ENCODE measurements at places on chromosomes 13 and 19. TPM values are rescaled to one million over a fixed set of nuclear protein-coding genes. Genes with fewer than 3 reads are reported as not detected.

The LYPD5 gene
- total RNA-seq, result 0.87 TPM

- H3K27ac ChIP-seq, result no peak overlapping the region
- DNase-seq, result no peak
- no peaks in the 10 kb centered on the region for H3K36me3 ChIP-seq
- H3K27me3 ChIP-seq, result no peaks in the 10 kb centered on the region
These were observed 691.9 kb downstream of the UQCRFS1 start for GRCh38 chr19:28520998-28521568.

The THAP8 gene
- 5.5 TPM for total RNA-seq

The SPTBN4 gene
- 0.44 TPM for total RNA-seq

DNA sequence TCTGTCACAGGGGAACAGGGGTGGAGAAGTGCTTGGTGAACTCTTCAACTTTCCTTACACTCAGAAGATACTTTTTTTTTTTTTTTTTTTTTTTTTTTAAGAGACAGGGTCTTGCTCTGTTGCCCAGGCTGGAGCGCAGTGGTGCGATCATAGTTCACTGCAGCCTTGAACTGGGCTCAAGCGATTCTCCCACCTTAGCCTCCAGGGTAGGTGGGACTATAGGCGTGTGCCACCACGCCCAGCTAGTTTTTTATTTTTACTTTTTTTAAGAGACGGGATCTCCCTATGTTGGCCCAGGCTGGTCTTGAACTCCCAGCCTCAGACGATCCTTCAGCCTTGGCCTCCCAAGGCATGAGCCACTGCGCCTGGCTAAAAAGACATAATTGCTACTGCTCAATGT, 11.5 kb downstream of the CEBPG start:
- no peaks in the 10 kb centered on the region for H3K27me3 ChIP-seq
- no peak overlapping the region for H3K4me3 ChIP-seq
- peaks cover 5% of the 10 kb centered on the region for H3K36me3 ChIP-seq

DNA sequence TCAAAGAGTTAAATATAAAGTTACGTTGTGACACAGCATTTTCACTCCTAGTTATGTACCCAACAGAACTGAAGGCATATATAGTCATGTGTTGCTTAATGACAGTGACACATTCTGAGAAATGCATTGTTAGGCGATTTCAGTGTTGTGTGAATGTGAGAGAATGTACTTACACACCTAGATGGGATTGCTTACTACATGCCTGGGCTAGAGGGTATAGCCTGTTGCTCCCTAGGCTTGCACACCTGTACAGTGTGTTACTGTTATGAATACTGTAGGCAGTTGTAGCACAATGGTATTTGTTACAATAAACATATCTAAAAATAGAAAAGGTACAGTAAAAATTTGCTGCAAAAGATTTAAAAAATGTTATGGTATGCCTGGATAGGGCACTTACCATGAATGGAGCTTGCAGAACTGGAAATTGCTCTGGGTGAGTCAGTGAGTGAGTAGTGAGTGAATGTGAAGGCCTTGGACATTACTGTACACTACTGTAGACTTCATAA, 89.2 kb downstream of the DHRS12 start:
- no peak overlapping the region for H3K4me3 ChIP-seq
- H3K27me3 ChIP-seq, result no peaks in the 10 kb centered on the region
- H3K27ac ChIP-seq, result no peak overlapping the region
- no peaks in the 10 kb centered on the region for H3K4me1 ChIP-seq
- no peaks in the 10 kb centered on the region for H3K36me3 ChIP-seq

DNA sequence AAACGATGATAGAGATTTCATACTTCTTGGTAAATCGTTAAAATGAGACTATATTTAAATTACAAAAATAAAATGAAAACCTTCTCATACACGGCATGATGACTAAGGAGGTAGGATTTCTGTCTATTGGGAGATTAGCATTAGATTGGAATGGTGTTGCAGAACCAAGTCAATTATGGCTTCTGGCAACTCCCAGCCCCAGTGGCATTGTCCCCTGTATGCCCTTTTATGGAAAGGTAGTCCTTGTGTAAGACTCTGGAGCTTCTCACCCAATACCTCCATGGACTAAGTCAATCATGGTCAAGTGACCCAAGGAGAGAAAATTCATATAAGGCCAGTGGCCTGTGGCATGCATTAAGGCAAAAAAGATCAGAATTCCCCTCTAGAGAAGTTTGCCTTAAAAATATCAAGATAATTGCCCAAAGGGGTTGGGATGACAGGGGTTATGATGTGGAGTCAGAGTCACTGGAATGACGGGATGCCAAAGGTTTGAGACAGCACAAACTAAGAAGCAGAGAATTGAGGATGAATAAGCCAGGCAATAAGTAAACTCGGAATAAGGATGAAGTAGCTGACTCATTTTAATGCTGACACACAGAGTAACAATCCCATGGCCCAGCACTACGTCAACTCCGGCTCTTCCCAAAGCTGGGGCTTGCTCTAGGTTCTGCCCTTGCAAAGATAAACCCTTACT, 57.8 kb upstream of the POSTN start:
- DNase-seq, result no peak
- H3K27me3 ChIP-seq, result no peaks in the 10 kb centered on the region
- no peaks in the 10 kb centered on the region for H3K4me1 ChIP-seq
- H3K27ac ChIP-seq, result no peak overlapping the region

- no peak overlapping the region for H3K27ac ChIP-seq
- no peaks in the 10 kb centered on the region for H3K4me1 ChIP-seq
- no peaks in the 10 kb centered on the region for H3K36me3 ChIP-seq
- no peaks in the 10 kb centered on the region for H3K27me3 ChIP-seq
These were observed 7.8 kb downstream of the ZSWIM4 start for GRCh38 chr19:13803038-13803437.

DNA sequence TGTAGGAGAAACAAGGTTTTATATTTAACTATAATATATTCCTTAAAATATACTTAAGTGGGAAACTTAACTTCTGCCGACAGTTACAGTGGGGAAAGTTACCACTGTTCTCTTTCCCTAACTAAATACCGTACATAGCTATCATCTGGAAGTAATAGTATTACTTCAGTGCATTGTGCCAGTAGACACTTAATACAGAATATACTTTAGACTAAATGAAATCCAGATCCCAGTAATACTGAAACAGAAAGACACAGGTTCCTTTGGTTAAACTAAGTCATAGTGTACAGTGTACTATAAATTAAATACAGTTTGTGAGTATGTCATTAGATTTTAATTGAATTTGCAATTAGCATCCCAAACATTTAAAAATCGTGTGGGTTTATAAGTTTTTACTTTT, 107.5 kb downstream of the PCCA start:
- H3K27me3 ChIP-seq, result no peaks in the 10 kb centered on the region
- DNase-seq, result no peak
- H3K36me3 ChIP-seq, result no peaks in the 10 kb centered on the region
- no peak overlapping the region for H3K27ac ChIP-seq
- H3K4me3 ChIP-seq, result no peak overlapping the region

DNA sequence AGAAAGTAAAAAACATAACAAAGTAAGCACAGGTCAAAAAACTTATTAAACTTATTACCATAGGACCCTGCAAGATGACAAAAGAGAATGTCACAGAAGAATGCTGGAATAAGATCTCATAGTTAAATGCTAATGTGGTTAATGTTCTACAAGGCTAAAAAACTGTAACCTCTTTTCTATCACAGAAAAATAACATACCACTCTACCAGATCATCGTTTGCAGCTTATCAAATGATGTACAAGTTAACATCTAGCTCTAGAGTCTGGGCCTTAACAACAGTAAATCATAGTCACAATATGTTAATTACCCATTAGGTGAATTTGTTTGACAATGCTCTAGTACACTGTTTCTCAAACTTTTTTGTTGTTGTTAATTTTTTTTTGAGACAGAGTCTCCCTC, 53.0 kb downstream of the NUFIP1 start:
- no peaks in the 10 kb centered on the region for H3K36me3 ChIP-seq
- no peaks in the 10 kb centered on the region for H3K27me3 ChIP-seq
- no peak overlapping the region for H3K4me3 ChIP-seq
- H3K4me1 ChIP-seq, result no peaks in the 10 kb centered on the region

DNA sequence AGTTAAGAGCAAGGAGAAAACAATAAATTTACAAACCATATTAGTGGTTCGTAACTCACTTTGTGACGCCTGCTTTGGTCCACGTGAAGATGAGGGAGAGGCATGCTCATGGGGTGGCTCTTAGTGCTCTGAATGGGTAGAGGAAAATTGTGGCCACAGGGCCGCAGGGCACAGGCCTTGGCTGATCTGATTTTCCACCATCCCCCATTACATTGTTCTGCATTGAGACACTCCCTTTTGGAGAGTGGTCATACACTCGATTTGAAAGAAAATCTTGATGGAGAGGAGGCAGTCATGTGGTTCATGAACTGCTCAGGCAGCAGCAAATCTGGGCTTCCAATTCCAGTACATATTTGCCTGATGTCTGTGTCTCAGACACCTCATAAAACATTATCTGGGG, 815.2 kb downstream of the UQCRFS1 start:
- H3K27ac ChIP-seq, result no peak overlapping the region
- DNase-seq, result no peak
- no peak overlapping the region for H3K4me3 ChIP-seq
- H3K4me1 ChIP-seq, result no peaks in the 10 kb centered on the region

The C13orf46 gene
- 0.60 TPM for total RNA-seq

- no peak overlapping the region for H3K4me3 ChIP-seq
- H3K4me1 ChIP-seq, result no peaks in the 10 kb centered on the region
- H3K27me3 ChIP-seq, result no peaks in the 10 kb centered on the region
- no peak overlapping the region for H3K27ac ChIP-seq
- H3K36me3 ChIP-seq, result no peaks in the 10 kb centered on the region
- DNase-seq, result no peak
These were observed 6.7 kb downstream of the POU2F2 start for GRCh38 chr19:42125536-42125935.

GRCh38 chr13:97205982-97206381, 16.2 kb upstream of the MBNL2 start:
- H3K4me1 ChIP-seq, result no peaks in the 10 kb centered on the region
- H3K27me3 ChIP-seq, result no peaks in the 10 kb centered on the region
- H3K36me3 ChIP-seq, result no peaks in the 10 kb centered on the region
- no peak overlapping the region for H3K27ac ChIP-seq
- no peak overlapping the region for H3K4me3 ChIP-seq

The ABHD17A gene
- total RNA-seq, result 49.5 TPM

- H3K27ac ChIP-seq, result no peak overlapping the region
- no peak for DNase-seq
- no peaks in the 10 kb centered on the region for H3K4me1 ChIP-seq
- H3K27me3 ChIP-seq, result no peaks in the 10 kb centered on the region
- H3K4me3 ChIP-seq, result no peak overlapping the region
These were observed 135.6 kb upstream of the TSC22D1 start for GRCh38 chr13:44711706-44712105.

DNA sequence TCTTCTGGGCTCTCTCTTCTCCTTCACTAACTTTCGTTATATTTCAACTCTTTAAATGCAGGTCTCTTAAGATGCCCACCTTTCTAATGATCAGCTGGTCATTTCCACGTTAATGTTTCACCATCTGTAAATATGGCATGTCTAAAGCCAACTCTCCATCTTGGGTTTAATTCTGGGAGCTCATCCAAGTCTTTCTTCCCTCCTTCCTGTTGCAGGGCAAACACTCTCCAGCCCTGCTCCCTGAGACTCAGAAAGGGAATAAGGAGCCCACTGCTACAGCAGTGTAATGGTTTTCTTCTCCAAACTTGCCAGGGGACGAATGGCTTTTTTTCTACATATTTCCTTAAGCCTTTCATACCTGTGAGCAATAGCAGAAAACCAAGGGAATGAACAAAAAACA, 73.3 kb upstream of the SOX1 start:
- DNase-seq, result no peak
- H3K27me3 ChIP-seq, result no peaks in the 10 kb centered on the region
- no peaks in the 10 kb centered on the region for H3K36me3 ChIP-seq
- no peak overlapping the region for H3K4me3 ChIP-seq
- no peak overlapping the region for H3K27ac ChIP-seq

- DNase-seq, result peak; percentile 54
- peak overlapping the region; percentile 31 for H3K4me3 ChIP-seq
These were observed 3.6 kb upstream of the A1BG start for GRCh38 chr19:58356766-58357480.

- H3K27ac ChIP-seq, result no peak overlapping the region
- no peaks in the 10 kb centered on the region for H3K36me3 ChIP-seq
- H3K4me3 ChIP-seq, result no peak overlapping the region
- no peak for DNase-seq
These were observed 30.0 kb upstream of the ATP12A start for GRCh38 chr13:24650161-24650560.

The ZNF177 gene
- 0.61 TPM for total RNA-seq

The HS6ST3 gene
- not detected for total RNA-seq

The CEP89 gene
- total RNA-seq, result 4.6 TPM

- H3K27ac ChIP-seq, result no peak overlapping the region
- DNase-seq, result no peak
- no peaks in the 10 kb centered on the region for H3K36me3 ChIP-seq
These were observed 1339.4 kb downstream of the EFNB2 start for GRCh38 chr13:105196052-105196451.

- H3K27ac ChIP-seq, result no peak overlapping the region
- H3K4me1 ChIP-seq, result no peaks in the 10 kb centered on the region
- H3K27me3 ChIP-seq, result no peaks in the 10 kb centered on the region
- no peak overlapping the region for H3K4me3 ChIP-seq
- H3K36me3 ChIP-seq, result no peaks in the 10 kb centered on the region
- no peak for DNase-seq
These were observed 31.4 kb upstream of the GGACT start for GRCh38 chr13:100619940-100620339.

The ZNF681 gene
- total RNA-seq, result 0.07 TPM

DNA sequence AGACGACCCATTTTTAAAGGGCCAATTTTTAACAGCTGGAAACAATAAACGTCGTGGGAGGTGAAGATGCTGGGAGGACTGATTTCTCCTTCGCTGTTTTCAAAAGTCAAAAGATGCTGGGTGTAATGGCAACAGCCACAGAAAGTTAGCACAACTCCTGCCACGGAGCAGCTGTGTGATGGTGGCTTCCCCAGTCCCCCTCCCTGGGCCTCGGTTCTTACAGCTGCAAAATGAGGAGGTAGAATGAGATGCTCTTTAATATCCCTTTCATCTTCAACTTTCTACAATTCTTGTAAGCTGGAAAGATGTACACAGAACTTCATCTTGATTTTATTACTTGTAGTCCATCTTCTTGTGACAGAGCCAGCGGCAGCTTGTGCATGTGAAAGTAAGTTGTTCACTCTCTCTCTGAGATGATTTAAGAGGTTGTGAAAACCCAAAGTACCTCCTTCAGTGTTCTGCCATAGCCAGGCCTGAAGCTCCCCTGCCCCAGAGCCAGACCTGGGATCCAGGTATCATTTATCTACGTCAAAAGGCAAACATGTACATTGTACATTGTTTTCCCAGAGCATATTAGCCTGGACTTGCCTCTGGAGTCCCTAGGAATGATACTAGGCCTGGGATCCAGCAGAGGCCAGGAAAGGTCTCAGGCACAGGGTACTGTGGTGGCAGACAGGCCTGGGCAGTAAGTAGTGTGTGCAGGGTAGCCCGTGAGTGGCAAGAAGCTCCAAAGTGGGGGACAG, 3.4 kb upstream of the UBE2L5 start:
- no peaks in the 10 kb centered on the region for H3K36me3 ChIP-seq
- DNase-seq, result no peak
- no peak overlapping the region for H3K4me3 ChIP-seq
- no peak overlapping the region for H3K27ac ChIP-seq

The ZNF90 gene
- 0.19 TPM for total RNA-seq
